ENCODE measurements at places on chromosomes 12 and 14. TPM values are rescaled to one million over a fixed set of nuclear protein-coding genes. Genes with fewer than 3 reads are reported as not detected.

GRCh38 chr14:51431033-51431709 lies 191.1 kb downstream of the TMX1 start:
- peaks cover 7% of the 10 kb centered on the region for H3K4me1 ChIP-seq
- DNase-seq, result no peak
- peak overlapping the region; percentile 42 for H3K27ac ChIP-seq
- H3K4me3 ChIP-seq, result no peak overlapping the region
- H3K36me3 ChIP-seq, result no peaks in the 10 kb centered on the region

- H3K27me3 ChIP-seq, result no peaks in the 10 kb centered on the region
- H3K4me1 ChIP-seq, result no peaks in the 10 kb centered on the region
- H3K4me3 ChIP-seq, result no peak overlapping the region
Observed at GRCh38 chr12:126523891-126524290, 1458.7 kb downstream of the AACS start.

Gene CCDC197
- polyA plus RNA-seq, result not detected

- no peak overlapping the region for H3K4me3 ChIP-seq
- H3K27ac ChIP-seq, result no peak overlapping the region
- no peak for DNase-seq
- H3K4me1 ChIP-seq, result no peaks in the 10 kb centered on the region
- no peaks in the 10 kb centered on the region for H3K36me3 ChIP-seq
Observed at GRCh38 chr12:24605916-24606315, 343.0 kb downstream of the BCAT1 start.

Gene PRPH
- 0.33 TPM for polyA plus RNA-seq

DNA sequence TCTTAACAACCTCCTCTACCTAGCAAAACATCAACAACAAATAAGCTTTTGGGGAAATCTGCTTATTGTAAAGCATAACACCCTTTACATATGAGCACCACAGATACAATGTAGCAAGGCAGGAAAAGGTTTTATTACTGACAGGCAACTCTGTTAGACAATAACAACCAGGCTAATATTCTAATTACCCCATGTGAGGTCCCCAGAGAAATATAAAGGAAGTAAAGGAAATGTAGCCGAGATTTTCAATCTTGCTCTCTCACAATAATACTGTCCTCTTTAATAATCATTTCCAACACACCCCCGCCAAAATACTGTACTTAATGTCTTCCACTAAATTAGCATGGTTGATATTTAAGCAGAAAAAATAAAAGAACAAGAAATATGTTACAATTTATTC lies 14.0 kb upstream of the INSM2 start:
- no peak overlapping the region for H3K27ac ChIP-seq
- no peaks in the 10 kb centered on the region for H3K4me1 ChIP-seq
- H3K4me3 ChIP-seq, result no peak overlapping the region
- DNase-seq, result no peak

Gene PACS2
- 21.2 TPM for polyA plus RNA-seq

DNA sequence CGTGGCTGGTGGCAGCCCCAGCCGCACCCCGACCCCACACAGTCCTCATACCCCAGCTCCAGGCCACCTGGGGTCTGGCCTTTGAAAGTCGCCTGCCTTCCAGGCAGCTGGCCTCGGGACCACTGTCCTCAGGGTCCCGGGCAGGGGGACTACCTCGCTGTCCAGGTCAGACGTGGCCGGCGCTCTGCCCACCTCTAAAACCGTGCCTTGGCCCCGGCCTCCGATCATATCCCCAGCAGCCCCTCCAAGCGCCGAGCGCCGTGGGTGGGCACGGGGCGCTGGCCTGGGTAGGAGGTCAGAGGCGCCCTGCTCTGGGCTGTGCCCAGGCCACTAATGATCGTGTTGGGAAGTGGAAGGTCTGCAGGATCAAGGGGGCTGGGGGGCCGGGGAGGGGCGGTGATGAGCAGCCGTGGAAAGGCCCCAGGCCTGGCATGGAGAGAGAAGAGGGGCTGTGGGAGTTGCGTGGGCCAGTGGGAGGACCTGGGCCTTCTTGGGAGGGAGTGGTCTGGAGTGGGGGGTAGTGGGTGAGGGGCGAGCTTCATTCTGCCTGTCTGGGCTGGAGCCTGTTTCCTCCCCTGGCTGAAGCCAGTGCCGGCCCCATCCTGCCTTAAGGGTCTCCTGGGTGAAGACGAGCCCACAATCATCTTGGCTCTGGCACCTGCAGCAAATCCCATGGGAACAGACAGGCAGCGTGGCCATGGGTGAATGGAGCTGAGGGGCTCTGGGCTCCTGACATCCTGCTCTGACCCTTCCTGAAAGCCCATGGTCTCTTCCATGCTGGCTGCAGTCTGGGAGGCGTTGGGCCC lies 4.9 kb downstream of the TMEM121 start:
- H3K36me3 ChIP-seq, result no peaks in the 10 kb centered on the region
- H3K27me3 ChIP-seq, result no peaks in the 10 kb centered on the region
- H3K4me3 ChIP-seq, result no peak overlapping the region
- DNase-seq, result no peak
- H3K27ac ChIP-seq, result no peak overlapping the region

Gene PITPNM2
- 12.5 TPM for polyA plus RNA-seq

GRCh38 chr14:102408724-102409123 lies 46.0 kb downstream of the TECPR2 start:
- H3K4me1 ChIP-seq, result no peaks in the 10 kb centered on the region
- no peak overlapping the region for H3K27ac ChIP-seq
- no peak overlapping the region for H3K4me3 ChIP-seq

- H3K27me3 ChIP-seq, result no peaks in the 10 kb centered on the region
- no peak overlapping the region for H3K27ac ChIP-seq
- no peak overlapping the region for H3K4me3 ChIP-seq
- no peaks in the 10 kb centered on the region for H3K36me3 ChIP-seq
- DNase-seq, result no peak
Observed at GRCh38 chr12:113066813-113067400, 10.4 kb downstream of the DTX1 start.

- no peaks in the 10 kb centered on the region for H3K27me3 ChIP-seq
- H3K4me1 ChIP-seq, result no peaks in the 10 kb centered on the region
- H3K36me3 ChIP-seq, result no peaks in the 10 kb centered on the region
- DNase-seq, result no peak
- H3K27ac ChIP-seq, result no peak overlapping the region
- H3K4me3 ChIP-seq, result no peak overlapping the region
Observed at GRCh38 chr14:80867091-80867490, 74.4 kb downstream of the CEP128 start.

DNA sequence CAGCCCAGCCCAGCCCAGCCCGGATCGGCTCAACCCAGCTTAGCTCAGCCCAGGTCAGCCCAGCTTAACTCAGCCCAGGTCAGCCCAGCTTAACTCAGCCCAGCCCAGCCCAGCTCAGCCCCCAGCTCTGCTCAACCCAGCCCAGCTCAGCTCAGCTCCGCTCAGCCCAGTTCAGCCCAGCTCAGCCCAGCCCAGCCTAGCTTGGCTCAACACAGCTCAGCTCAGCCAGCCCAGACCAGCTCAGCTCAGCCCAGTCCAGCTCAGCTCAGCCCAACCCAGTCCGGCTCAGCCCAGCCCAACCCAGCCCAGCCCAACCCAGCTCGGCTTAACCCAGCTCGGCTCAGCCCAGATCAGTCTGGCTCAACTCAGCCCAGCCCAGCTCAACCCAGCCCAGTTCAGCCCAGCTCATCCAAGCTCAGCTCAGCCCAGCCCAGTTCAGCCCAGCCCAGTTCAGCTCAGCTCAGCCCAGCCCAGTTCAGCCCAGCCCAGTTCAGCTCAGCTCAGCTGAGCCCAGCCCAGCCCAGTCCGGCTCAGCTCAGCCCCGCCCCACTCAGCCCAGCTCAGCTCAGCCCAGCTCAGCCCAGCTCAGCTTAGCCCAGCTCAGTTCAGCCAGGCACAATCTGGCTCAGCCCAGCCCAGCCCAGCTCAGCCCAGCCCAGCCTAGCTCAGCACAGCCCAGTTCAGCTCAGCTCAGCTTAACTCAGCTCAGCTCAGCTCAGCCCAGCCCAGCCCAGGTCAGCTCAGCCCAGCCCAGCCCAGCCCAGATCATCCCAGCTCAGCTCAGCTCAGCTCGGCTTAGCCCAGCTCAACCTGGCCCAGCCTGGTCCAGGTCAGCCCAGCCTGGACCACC lies 331.7 kb downstream of the TMEM121 start:
- no peak overlapping the region for H3K4me3 ChIP-seq
- no peaks in the 10 kb centered on the region for H3K4me1 ChIP-seq
- no peaks in the 10 kb centered on the region for H3K36me3 ChIP-seq

DNA sequence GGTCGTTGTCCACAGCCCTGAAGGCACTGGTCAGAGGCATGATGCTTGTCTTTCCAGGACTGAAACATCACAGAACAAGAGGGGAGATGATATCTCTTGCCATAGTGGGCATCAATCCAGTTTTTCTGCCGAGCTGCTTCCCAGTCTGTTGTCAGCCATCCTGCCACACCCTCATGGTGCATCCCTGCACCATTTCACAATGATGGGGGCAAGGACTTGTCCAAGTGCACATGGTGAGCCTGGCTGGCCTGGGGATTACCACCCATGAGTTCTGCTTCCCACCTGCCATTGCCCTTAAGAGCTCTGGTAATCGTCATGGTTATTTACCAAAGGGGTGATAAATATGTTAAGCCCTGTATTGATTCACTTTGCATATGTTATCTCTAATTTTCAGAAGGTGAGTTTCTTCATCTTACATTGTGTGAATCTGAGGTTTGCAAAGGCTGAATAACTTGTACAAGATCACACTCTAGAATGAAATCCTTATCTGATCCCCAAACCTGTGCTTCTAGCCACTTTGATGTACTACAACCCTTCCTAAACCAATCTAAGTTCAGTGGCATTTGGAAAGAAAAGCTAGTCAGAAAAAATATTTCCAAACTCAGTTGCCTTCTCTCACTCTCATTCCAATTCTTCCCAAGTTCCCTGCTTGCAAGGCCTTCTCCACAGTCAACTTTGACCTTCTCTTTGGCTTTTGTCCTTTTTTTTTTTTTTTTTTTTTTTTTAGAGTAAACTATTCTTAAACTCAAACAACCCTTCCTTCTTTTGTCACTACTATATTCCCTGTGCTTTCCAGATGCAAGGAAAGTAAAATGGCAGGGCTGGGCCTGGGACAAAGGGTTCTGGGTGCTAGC lies 2.3 kb downstream of the AVIL start:
- no peaks in the 10 kb centered on the region for H3K36me3 ChIP-seq
- H3K27me3 ChIP-seq, result no peaks in the 10 kb centered on the region
- no peak overlapping the region for H3K4me3 ChIP-seq
- H3K4me1 ChIP-seq, result peaks cover 17% of the 10 kb centered on the region
- no peak for DNase-seq

Gene SYNDIG1L
- 0.12 TPM for polyA plus RNA-seq

Gene SPIC
- 0.17 TPM for polyA plus RNA-seq

DNA sequence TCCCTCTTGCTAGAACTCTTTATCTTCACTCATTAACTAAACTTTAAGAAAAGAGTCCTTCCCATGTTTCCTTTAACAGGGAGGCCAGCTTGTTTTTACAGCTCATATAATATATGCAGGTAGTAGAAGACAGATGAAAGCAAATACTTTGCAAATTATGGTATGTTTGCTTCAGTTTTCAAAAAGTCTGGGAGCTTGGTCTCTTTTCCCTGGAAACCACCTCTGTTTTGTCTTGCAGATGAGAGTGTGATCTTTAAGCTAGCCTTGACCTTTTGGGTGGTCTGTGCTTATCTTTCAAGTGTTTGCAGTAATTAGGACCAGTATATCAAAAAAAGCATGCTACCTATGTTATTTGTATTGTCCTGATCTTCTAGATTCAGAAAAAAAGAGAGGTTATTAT lies 62.7 kb downstream of the ERC1 start:
- peaks cover 3% of the 10 kb centered on the region for H3K4me1 ChIP-seq
- no peak overlapping the region for H3K4me3 ChIP-seq
- no peak for DNase-seq
- no peaks in the 10 kb centered on the region for H3K27me3 ChIP-seq
- H3K27ac ChIP-seq, result no peak overlapping the region

GRCh38 chr12:12927211-12928079 lies 24.5 kb downstream of the GPRC5D start:
- peak overlapping the region; percentile 20 for H3K4me3 ChIP-seq
- no peak overlapping the region for H3K27ac ChIP-seq
- DNase-seq, result peak; percentile 85
- H3K27me3 ChIP-seq, result no peaks in the 10 kb centered on the region
- H3K4me1 ChIP-seq, result no peaks in the 10 kb centered on the region
- no peaks in the 10 kb centered on the region for H3K36me3 ChIP-seq

GRCh38 chr12:89593873-89594272 lies 68.0 kb upstream of the POC1B start:
- H3K4me3 ChIP-seq, result no peak overlapping the region
- no peaks in the 10 kb centered on the region for H3K27me3 ChIP-seq
- no peak for DNase-seq
- H3K4me1 ChIP-seq, result no peaks in the 10 kb centered on the region

Gene PCK2
- polyA plus RNA-seq, result 3.1 TPM

DNA sequence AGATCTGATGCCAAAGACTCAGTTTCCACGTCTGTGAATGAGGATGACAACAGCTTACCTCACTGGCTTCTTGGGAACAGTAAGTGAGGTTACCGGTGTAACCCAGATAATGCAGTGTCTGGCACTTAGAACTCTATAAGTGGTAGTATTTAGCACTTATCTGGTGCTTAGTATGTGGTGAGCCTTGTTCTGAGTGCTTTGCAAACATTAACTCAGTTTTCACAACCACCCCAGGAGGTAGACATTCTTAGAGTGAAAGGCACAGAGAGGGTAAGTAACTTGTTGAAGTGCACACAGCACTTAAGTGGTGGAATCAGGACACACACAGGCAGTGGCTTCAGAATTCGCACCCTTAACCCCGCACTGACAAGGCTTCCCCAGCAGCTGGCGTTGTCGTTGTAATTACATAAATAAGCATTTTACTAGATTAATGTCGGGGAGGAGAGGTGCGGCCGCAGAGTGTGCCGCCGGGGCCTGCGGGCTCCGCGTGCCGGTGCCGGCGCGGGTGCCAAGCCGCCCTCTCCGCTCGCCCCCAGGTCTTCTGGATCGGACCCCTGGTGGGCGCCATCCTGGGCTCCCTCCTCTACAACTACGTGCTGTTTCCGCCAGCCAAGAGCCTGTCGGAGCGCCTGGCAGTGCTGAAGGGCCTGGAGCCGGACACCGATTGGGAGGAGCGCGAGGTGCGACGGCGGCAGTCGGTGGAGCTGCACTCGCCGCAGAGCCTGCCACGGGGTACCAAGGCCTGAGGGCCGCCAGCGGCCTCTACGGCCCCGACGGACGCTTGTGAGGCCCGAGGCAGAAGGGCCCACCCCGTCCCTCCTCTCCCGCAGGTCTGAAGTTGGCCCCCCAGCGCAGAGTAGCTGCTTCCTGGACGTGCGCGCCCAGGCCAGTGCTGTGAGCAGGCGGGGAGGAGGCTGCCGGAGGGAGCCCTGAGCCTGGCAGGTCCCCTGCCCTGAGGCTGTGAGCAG lies 4.6 kb downstream of the AQP2 start:
- no peaks in the 10 kb centered on the region for H3K27me3 ChIP-seq
- H3K4me1 ChIP-seq, result no peaks in the 10 kb centered on the region
- no peak overlapping the region for H3K4me3 ChIP-seq
